Activated CD4-positive, alpha-beta T cell treated with anti-CD3 and anti-CD28 coated beads, Interleukin-2, amount 10 ng/mL, durations not matched to agents 7 days and 5 days (primary cell): ENCODE measurements at places on chromosomes 2 and 18. TPM values are rescaled to one million over a fixed set of nuclear protein-coding genes. Genes with fewer than 3 reads are reported as not detected.

DNA sequence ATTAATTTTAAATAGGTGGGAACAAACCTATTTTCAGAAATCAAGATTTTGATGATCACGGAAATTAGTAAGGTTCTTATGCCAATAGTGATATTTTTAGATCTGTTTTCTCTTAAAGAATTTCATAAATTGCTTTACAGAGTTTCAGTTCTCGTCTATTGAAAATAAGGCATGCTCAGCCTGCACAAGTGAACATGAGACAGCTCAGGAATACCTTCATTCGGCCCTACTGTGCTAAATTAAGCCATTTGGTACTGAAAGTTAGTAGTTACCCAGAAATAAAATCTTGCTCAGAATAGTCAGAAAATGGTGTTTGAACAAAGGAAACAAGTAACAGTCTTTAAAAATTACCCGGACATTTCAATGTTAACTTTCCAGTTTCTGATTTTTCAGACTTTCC lies 60.4 kb downstream of the DLGAP1 start:
- DNase-seq, result no peak
- H3K27me3 ChIP-seq, result no peaks in the 10 kb centered on the region
- no peak overlapping the region for H3K4me3 ChIP-seq
- no peak overlapping the region for H3K27ac ChIP-seq

GRCh38 chr2:77028032-77028600 lies 494.1 kb downstream of the LRRTM4 start:
- no peak for DNase-seq
- no peaks in the 10 kb centered on the region for H3K27me3 ChIP-seq
- no peaks in the 10 kb centered on the region for H3K36me3 ChIP-seq

DNA sequence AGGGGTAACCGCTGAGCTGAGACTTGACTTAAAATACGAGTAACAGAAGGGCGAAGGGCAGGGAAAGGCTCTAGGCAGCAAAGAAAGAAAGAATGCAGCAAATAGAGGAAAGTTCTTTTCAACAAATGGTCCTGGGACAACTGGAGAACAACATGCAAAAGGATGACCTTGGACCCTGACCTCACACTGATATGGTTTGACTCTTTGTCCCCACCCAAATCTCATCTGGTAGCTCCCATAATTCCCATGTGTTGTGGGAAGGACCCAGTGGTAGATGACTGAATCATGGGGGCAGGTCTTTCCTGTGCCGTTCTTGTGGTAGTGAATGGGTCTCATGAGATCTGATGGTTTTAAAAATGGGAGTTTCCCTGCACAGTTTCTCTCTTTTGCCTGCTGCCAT lies 33.9 kb downstream of the ST3GAL5 start:
- DNase-seq, result no peak
- peaks cover 64% of the 10 kb centered on the region for H3K4me1 ChIP-seq
- peak overlapping the region; percentile 100 for H3K27ac ChIP-seq
- H3K36me3 ChIP-seq, result peaks cover 78% of the 10 kb centered on the region

- no peaks in the 10 kb centered on the region for H3K27me3 ChIP-seq
- H3K36me3 ChIP-seq, result no peaks in the 10 kb centered on the region
- no peak overlapping the region for H3K4me3 ChIP-seq
- no peak for DNase-seq
Observed at GRCh38 chr2:209565896-209566582, 142.2 kb downstream of the MAP2 start.

DNA sequence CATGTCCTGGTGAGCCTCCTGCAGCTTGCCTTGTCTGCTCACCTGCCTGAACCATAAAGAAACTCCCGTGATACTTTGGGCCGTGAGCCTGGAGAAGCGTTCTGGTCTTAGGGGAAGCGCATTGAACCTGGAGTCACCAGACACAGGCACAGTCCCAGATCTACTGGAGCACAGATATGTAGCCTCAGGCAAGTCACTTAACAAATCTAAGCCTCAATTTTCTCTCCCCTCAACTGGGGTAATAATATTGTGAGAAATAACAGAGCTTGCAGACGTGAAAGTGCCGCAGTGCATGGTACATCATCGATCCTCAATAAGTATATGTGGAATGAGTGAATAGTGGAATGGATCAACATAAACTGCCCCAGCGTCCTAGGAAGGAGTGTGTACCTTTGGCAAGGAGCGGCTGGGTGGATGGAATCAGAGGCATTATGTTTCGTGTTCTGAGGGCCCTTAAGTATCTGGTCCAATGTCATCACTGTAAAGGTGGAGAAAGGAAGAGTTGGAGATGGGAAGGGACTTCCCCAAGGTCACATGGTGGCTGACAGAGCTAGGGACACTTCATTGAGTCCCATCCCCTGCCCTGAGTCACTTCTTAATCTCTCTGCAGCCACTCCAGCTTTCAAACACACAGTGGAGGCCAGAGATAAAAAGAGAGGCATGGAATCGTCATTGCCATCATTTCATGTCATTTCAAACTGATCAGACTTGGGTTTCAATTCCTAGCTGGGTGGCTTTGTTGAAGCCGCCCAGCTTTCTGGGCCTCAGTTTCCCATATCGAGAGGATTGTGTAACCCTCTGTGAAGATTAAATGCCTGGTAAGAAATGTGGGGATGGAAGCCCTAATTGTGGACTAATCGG lies 172.4 kb downstream of the DDX1 start:
- no peaks in the 10 kb centered on the region for H3K36me3 ChIP-seq
- DNase-seq, result no peak
- no peaks in the 10 kb centered on the region for H3K4me1 ChIP-seq
- H3K27ac ChIP-seq, result no peak overlapping the region
- no peaks in the 10 kb centered on the region for H3K27me3 ChIP-seq

DNA sequence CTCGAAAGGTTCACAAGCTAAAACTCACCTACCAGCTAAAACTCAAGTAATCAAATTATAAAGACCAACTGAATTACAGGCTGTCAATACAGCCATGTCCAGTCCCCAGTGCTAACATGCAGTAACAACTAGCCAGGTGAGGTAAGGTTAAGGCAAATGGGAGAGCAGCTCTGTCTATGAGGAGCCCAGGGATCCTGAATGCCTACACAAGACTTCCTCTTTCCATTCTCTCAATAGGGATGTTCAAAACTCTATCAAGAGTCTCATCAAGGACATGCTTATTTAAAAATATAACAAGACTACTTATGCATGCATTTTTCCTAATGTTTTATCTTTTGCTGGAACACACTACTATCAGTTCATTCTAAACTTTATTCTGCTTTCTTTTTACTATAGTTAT lies 20.4 kb downstream of the REV1 start:
- peaks cover 11% of the 10 kb centered on the region for H3K4me1 ChIP-seq
- DNase-seq, result no peak
- H3K4me3 ChIP-seq, result no peak overlapping the region
- peaks cover 16% of the 10 kb centered on the region for H3K36me3 ChIP-seq
- no peak overlapping the region for H3K27ac ChIP-seq

DNA sequence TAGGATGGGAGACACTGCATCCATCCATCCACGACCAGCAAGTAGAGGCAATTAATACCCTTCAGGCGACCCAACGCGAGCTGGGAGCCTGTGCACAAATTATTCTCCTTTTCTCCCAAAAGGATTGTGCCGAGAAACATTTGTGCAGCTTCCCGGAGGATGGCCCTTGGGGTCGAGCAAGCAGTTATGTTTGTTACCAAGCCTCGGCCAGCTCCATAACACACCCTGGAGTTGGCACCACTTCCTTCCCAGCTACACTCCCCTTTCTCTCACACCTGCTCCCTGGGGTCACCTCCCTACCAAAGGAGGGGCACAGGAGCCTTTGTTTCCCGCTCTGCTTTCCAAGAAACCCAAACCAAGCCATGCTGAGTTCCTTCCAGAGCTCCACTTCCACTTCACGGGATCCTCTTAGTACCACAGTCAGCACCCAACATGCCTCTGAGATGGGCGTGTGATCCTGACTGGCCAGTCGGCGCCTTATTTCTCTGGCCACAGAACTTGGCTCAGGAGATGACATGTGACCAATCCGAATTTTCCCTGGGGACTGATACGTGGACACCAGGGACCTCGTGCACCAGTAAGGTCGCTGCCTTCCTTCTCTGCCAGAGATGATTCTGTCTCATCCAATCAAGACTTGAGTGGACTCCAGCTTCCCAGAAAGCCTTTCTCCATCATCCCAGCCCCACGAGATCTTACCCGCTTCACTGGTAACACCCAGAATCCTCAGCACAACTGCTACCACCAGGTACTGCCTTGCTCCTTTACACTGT lies 28.5 kb downstream of the GPR55 start:
- peak; percentile 3 for DNase-seq
- no peaks in the 10 kb centered on the region for H3K36me3 ChIP-seq
- no peak overlapping the region for H3K4me3 ChIP-seq
- peaks cover 16% of the 10 kb centered on the region for H3K27me3 ChIP-seq
- H3K27ac ChIP-seq, result no peak overlapping the region
- peaks cover 20% of the 10 kb centered on the region for H3K4me1 ChIP-seq

DNA sequence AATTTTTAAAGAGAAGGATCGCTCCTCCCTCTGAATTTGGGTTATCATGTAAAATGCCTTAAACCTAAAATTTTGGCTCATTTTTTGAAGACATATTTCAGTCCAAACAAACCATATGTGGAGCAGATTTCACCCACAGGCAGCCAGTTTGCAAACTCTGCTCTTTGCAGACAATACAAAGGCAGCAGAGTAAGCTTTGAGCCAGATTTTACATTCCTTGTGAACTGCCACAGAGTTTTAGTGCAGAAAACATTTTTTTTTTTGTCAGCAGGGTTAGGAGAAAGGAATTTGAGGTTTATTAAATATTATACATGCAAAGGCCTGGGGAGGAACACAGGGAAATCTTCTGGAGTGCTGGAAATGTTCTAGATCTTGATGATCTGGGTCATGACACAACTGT lies 171.9 kb upstream of the FN1 start:
- no peak overlapping the region for H3K27ac ChIP-seq
- no peaks in the 10 kb centered on the region for H3K36me3 ChIP-seq
- no peak for DNase-seq
- no peaks in the 10 kb centered on the region for H3K27me3 ChIP-seq
- no peaks in the 10 kb centered on the region for H3K4me1 ChIP-seq
- H3K4me3 ChIP-seq, result no peak overlapping the region

DNA sequence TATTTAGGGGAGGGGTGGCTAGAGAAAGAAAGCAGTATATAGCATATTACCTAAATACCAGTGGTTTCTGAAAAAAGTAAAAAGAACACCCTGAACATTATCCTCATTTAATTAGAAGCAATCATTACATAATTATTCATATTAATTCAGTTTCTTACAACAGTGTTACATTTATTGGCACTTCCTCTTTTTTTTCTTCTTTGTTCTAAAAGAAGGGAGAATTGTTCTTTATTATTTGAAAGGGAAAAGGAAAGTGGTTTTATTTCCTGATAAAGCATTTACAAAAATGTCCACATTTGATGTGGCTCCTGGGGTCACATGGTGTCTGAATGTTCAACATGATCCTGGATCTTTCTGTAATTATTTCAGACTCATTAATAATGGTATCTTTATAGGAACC lies 254.9 kb upstream of the ZEB2 start:
- H3K27me3 ChIP-seq, result no peaks in the 10 kb centered on the region
- H3K4me1 ChIP-seq, result no peaks in the 10 kb centered on the region
- H3K27ac ChIP-seq, result no peak overlapping the region
- no peak overlapping the region for H3K4me3 ChIP-seq

- H3K36me3 ChIP-seq, result peaks cover 75% of the 10 kb centered on the region
- H3K27me3 ChIP-seq, result no peaks in the 10 kb centered on the region
Observed at GRCh38 chr2:181484851-181485637, 27.9 kb downstream of the ITGA4 start.

- peaks cover 11% of the 10 kb centered on the region for H3K27me3 ChIP-seq
- no peak for DNase-seq
- H3K4me3 ChIP-seq, result no peak overlapping the region
- H3K36me3 ChIP-seq, result no peaks in the 10 kb centered on the region
- H3K4me1 ChIP-seq, result no peaks in the 10 kb centered on the region
- no peak overlapping the region for H3K27ac ChIP-seq
Observed at GRCh38 chr2:159985656-159986055, 76.8 kb downstream of the PLA2R1 start.

DNA sequence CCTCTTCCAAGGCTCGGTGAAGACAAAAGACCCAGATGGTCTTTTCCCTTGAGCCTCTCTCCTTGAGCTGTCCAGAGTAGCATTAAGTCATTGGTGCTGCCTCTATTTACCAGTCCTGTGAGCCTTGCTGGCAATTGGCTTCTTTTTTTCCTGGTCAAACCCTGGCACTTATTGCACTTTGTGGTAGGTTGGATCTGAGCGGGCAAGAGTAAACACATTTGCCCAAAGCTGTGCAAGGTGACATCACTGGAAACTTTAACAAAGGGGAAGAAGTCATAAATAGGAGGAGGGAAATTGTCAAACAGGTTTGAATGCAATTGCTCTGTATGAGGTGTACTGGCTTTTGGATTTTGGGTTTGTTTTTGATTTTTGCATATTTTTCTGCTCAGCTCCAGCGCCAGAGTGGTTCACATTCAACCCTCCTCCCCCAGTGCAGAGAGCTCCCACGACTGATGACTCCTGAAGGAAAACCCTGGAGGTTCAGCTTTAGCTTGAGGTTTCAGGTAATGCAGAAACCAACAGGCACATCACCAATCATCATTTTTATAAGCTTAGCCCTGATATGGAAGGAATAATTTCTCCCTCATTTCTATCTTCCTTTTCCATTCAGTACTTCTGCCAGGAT lies 8.3 kb downstream of the KCNE4 start:
- no peaks in the 10 kb centered on the region for H3K36me3 ChIP-seq
- H3K4me3 ChIP-seq, result no peak overlapping the region
- DNase-seq, result no peak
- H3K4me1 ChIP-seq, result no peaks in the 10 kb centered on the region

DNA sequence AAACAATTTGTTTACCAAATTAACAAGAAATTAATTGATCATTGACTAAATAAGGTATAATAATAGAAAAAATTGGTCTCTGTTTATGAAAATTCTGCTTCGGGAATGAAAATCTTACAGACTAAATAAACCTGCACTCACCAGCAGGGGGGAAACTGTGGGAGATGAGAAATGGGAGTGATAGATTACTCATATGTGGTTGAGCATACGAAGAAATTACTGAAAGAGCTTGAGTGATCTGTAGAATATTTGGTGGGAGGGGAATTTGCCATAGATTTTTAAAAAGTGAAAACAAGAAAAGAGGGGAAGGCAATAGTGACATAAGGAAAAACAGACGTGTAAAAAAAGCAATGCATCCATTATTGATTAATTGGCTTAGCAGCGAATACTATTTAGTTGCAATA lies 2.2 kb downstream of the HMSD start:
- H3K4me3 ChIP-seq, result no peak overlapping the region
- no peaks in the 10 kb centered on the region for H3K36me3 ChIP-seq
- no peak overlapping the region for H3K27ac ChIP-seq
- DNase-seq, result no peak
- H3K4me1 ChIP-seq, result peaks cover 31% of the 10 kb centered on the region
- peaks cover 14% of the 10 kb centered on the region for H3K27me3 ChIP-seq

The LRRC30 gene
- not detected for total RNA-seq

The GAREM1 gene
- not detected for total RNA-seq

The ZNF24 gene
- total RNA-seq, result 58.9 TPM

The RAPH1 gene
- 1.7 TPM for total RNA-seq

The TRAPPC12 gene
- total RNA-seq, result 88.0 TPM

The NRP2 gene
- total RNA-seq, result 7.1 TPM

The DHRS9 gene
- total RNA-seq, result not detected

The DNAJC5G gene
- total RNA-seq, result not detected

The ANKRD62 gene
- total RNA-seq, result not detected

The VWA3B gene
- total RNA-seq, result not detected

The MPP4 gene
- total RNA-seq, result not detected
